GM19239 (cell line): ENCODE measurements at places on chromosomes 1 and 21.

GRCh38 chr1:59747420-59748024 lies 67.2 kb upstream of the HOOK1 start:
- no peak for DNase-seq

- no peak for DNase-seq
Measured at GRCh38 chr1:111570781-111571181, 48.8 kb upstream of the RAP1A start.

DNA sequence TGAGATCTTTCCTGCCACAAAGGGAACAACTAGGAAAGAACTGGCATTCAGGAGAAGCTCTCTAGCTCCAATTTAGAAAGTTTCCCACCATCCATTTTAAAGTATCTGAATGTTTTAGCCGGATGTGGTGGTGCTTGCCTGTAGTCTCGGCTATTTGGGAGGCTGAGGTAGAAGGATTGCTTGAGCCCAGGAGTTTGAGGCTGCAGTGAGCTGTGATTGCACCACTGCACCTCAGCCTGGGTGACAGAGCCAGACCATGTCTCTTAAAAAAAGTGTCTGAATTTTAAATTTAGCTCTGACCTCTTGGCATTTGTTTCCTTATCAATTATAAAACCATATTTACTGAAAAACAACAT lies 67.2 kb downstream of the RPAP2 start:
- DNase-seq: no peak

DNA sequence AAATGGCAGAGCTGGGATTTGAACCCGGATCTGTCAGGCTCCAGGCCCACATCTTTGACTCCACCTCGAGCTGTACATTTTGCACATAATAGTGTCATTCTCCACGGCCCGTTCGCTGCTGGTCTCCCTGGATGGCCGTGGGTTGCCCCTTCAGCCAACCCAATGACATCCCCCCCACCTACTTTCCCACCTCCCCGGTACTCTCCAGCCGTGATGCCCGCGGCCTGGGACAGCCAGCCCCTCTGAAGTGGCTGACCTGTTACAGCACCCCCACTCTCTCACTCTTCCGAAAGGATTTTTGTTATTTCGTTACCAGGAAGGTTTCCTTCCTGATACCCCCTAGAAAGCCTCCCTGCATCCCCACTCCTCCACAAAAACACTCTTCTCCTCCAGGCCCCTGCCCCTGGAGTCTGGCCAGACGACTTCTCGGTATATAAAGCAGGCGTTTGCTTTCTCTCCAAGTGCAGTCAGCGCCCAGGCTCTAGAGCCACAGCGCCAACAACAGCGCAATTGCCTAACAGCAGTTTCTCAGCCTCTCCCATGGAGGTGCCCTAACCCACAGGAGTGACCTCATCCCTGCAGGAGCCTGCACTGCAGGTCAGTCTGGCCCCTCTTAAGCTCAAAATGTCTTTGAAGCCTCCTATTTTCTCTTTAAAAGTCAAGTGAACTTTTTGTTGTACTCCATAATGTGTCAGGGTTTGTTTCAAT lies 14.5 kb upstream of the GJB5 start:
- no peak for DNase-seq

- no peak for DNase-seq
Measured at GRCh38 chr1:246145900-246146299, 361.2 kb downstream of the SMYD3 start.

- no peak for DNase-seq
Measured at GRCh38 chr1:3733094-3733882, 19.0 kb upstream of the CCDC27 start.

DNA sequence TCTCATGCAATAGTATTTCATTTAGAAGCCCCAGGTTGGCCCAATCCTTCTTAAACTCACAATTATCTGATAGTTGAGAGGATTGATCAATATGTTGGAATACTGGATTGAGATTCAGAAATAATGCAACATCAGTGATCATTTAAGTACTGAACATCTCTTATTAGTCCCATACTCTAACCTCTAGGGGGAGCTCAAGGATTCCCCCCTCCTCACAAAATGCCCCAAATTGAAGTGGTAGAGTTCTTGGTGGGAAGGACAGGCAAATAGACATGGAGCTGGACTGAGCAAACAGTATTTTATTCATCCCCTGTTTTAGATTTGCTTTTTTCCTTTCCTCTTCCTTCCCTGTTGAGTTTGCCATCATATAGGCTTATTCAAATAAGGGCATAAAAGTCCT lies 62.8 kb downstream of the NGF start:
- DNase-seq: peak; percentile 13

DNA sequence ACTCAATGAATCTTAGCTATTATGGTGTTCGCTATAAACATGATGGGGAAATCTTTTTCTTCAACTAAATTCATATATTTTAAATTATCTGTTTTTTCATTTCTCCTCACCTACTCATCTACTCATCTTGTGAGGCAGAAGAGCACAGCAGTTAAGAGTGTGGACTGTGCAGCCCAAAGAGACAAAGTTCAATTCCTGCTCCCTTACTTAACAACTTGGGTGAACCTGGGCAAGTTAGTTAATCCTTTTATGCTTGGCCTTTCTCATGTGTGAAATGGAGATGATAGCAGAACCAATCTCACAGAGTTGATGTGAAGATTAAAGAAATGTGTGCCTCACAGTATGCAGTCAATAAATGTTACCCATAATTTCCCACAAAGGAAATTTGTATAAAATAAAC lies 168.2 kb downstream of the GPATCH2 start:
- no peak for DNase-seq

DNA sequence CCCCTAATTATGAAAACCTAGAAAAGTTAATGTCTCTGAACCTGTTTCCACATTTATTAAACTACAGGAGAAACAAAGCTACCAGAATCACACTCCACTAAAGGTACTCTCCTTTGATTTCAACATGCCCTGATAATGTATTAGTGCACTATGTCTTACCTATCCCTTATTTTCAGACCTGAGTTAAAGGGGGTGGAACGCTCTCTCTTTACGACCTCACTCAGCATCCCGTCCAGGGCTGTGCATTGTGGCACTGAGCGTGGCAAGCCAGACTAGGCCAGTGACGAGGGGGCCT lies 678 bp downstream of the LSM10 start:
- DNase-seq: no peak

DNA sequence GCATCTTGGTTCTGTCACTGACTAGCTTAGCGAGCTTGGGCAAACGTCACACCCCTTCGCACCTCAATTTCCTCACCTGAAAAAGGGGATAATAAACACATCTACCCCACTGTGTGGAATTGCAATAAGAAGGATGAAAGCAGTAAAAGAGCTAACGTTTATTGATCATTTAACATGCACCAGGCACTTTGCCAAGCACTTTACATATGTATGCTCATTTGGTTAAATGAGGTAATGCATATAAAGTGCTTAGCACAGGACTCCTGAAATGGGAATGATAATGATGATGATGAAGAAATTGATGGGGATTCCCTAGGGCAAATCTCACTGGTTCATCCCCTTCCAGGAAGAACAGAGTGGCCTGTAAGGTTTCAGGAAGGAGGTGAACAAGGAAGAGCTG lies 4.8 kb downstream of the NKAIN1 start:
- no peak for DNase-seq

GRCh38 chr1:61050541-61051442 lies 31.6 kb upstream of the NFIA start:
- DNase-seq: no peak

- peak; percentile 28 for DNase-seq
Measured at GRCh38 chr21:35048706-35049617, at the start of gene RUNX1. Gene RUNX1 (minus strand): TSS chr21:35049302.

DNA sequence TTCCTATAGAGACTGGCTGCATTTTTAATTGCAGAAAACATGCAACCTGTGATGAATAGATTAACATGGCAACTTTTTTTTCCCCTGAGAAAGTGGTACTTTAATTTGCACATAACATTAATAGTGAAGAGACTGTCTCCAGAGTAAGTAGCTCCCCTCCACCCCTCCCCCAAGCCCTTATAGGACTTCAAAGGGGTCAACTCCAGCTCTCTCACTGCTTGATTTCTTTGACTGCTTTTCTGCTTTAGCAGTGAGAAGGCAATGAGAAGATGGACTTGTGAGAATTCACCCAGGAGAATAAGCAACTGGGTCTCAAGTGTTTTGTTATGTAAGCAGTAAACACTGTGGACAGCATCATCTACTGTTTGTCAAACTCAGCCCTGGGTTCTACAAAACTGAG lies 355.0 kb downstream of the CAMTA1 start:
- no peak for DNase-seq

DNA sequence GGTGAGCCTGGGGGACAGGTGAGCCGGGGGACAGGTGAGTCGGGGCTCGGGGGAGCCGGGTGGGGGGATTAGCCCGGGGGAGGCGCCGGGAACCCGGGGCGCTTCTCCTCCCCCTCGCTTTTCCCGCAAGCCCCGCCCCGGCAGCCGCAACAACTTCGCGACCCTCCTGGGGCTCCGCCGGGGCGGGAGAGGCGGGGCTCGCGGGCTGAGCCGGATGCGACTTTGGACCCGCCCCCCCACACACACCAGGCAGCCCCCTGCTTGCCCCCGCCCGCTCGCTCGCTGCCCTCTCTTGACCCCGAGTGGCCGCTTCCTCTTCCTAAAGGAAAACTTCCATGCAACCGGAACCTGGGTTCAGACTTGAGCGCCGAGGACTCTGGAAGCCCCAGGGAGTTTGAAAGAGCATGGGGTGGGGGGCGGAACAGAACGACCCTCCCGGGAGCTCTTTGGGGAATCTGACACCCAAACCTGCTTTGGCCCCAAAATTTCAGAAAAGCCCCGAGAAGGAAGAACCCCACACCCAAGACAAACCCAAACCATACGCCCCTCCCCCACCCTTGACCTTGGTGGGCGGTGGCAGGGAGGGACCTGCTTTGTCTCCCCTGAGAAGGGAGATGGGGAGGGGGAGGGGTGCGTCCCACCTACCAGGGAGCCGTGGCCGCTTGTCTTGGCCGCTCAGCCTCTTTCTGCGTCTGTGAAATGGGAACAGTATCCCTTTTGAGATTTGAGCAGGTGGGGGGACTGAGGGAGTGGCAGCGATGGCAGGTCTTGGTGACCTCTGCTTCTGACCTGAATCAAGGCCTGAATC lies 550 bp downstream of the ARHGEF16 start:
- DNase-seq: no peak

DNA sequence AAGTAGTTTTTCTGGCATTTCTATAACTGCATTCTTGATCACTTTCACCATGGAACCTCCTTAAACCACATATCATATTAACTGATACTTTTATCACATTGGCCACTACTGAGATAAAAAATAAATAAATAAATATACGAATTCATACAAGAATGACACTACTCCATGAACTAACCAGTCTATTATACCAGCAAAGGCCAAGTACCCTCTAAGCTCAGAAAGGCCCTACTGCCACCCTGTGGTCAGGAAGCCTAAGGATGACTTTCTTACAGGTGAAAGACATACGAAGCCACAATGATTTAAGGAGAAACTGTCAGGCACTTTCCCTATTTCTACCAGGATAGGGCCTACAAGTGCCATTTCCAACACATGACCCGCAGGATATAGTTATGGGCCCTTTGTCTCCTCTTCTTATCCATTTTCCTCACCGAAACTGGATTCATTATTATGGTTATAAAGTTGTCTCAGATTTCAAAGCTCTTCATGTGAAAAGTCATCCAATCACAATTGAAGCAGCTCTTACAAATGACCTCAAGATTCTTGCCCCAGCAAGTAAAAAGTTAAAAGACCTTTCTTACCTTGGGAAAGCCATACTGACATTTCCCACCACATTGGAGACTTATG lies 23.9 kb downstream of the DNAJC8 start:
- peak; percentile 47 for DNase-seq

DNA sequence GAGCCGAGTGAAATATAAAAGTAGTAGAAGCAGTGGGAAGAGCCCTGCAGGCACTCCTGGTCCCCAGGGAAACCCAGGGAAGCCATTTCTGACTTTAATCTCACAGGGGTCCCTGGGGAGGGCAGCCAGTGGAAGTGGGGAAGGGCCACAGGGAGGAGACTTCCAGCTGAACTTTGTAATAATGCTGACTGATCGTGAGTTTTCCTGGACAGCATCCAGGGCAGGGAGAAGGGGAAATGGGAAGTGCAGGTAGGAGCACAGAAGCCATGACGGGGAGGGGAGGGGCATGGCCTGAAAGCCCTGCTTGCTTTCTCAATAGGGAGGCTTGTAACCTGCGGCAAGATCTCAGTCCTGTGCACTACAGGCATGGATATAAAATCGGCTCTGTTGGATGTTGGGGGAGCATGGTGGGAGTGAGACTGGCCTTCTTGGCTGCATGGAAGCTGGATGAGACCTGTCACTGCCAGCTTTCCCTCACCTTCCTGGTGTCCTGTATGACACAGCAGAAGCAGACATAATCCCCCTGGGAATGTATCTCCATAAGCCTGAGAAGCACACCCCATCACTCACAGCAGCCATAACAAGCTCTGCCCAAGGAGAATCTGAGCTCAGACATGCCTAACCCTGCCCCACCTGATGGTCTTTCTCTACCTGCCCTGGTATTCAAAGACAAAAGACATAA lies 15.1 kb upstream of the MX1 start:
- no peak for DNase-seq

DNA sequence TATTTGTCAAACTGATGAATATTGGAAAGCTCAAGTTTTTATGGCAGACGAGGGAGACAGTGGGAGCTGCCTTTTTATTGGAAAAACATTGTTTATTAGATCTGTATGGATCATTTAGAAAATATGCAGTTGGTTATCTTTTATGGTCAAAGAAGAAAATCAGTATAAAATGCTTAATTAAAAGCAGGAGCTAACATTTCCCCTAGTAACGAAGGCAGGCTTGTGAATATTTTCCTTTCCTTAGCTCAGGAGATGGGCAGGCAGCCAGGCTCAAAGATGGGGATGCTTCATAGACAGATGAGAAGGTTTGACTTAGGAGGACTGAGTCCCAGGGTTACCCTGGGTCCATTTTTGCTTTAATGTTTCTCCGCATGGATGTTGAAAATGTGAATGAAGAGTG lies 26.0 kb downstream of the ROR1 start:
- no peak for DNase-seq

DNA sequence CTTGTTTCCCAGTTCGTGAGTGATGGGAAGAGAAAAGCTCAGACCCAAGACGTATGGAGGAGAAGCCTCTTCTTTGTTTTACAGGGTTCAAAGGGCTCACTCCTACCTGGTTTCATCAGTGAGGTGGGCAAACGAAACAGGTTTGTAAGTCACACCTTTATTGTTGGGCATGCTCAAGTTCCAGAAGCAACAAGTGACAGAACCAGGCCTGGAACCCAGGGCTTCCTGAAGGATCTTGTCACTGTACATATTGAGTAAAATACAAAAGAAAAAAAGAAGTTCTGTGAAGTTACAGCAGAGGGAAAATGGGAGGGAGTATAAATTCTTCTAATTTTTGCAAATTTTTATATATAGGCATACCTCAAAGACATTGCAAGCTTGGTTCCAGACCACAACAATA lies 320.9 kb upstream of the PROX1 start:
- no peak for DNase-seq

GRCh38 chr1:92972409-92973129 lies 11.3 kb upstream of the DIPK1A start:
- DNase-seq: no peak
